ENCODE measurements at places on chromosomes 5 and 9.

DNA sequence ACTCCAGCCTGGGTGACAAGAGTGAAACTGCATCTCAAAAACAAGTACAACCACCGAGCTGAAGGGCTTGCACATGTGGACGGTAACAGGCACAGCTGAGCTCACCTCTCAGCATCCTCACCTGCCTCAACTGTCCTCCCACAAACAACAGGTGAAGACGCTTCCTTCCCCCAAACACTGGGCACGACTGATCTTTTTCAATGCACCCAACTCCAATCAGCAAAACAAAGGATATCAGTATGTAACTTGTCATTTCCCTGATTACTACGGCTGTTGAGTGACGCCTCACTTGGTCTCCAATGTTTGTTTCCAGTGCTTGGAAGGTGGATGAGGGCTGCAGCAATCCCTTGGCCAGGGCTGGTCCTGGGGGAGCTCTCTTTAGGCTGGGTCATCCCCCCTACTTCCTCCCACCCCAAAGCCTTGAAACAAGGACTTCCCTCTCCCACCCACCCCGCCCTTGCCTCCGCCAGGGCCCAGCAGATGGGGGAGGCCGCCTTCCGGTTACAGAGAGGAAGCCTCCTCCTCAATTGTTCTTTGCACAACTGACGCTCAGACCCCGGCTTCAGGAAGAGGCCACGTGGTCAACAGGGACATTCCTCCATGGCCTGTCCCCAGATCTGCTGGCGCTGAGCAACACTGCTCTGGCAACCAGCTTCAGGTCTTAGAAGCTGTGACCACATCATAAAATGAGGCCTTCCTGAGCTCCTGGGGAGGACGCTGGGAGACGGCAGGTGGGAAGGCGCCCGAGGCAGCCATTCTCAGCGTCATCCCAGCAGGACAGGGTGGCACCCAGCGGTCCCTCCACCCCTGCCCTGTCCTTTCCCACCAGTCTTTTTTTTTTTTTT lies 5.9 kb downstream of the FAM78A start:
- no peak for DNase-seq

DNA sequence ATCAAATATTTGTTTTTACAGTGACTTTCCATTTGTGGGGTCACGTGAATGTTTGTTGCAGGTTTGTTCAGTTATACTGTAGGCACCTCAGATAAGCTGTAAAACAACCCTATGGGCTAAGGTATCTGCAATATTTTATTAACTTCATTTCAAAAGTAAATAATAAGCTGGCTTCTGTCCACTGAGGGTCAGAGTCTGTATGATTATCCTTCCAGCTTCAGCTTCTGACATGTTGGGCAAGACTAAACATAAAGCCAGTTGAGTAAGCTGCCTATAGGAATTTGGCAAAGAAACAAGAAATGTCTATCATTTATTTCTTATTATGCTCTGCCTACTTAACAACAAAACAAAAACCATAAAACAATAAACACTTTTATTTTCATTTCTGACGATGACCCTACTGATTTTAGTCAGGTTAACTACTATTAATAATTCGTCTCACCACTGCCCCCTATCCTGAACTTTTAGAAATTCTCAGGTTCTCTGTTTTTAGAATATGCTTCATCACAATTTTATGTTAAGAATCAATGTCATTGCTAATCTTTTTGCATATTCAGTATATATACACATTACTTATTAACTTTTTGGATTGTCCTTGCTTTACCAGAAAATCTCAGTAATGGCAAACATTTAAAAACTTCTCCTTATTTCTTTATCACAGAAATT lies 413.6 kb upstream of the ADAMTSL1 start:
- no peak for DNase-seq

DNA sequence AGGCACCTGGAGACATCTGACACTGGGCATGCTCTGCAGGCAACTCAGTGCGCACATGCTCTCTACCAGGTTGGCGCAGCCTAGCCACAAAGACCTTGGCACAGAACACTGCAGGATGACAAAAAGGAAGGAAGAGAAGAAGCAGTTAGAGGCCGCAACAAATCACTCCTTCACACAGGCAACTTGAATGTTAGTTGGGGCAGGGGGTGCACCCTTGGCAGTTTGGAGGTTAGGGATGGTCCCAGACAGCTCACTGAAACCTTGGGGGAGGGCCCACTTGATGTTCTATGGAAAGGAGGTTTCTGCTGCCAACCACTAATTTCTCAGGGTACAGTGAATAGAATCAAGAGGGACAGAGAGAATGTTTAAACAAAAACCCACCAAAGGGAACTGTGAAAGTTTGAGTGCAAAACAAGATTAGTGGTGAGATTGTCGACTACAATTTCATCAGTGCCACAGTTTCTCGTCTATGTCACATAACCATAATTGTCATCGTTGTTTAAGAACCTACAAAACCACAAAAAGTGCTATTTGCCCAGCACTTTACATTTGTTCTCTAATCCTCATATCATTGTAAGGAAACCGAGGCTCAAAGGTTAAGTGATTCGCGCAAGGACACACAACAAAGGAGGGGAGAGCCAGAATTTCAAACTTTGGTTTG lies 48.7 kb downstream of the FBXW11 start:
- no peak for DNase-seq

DNA sequence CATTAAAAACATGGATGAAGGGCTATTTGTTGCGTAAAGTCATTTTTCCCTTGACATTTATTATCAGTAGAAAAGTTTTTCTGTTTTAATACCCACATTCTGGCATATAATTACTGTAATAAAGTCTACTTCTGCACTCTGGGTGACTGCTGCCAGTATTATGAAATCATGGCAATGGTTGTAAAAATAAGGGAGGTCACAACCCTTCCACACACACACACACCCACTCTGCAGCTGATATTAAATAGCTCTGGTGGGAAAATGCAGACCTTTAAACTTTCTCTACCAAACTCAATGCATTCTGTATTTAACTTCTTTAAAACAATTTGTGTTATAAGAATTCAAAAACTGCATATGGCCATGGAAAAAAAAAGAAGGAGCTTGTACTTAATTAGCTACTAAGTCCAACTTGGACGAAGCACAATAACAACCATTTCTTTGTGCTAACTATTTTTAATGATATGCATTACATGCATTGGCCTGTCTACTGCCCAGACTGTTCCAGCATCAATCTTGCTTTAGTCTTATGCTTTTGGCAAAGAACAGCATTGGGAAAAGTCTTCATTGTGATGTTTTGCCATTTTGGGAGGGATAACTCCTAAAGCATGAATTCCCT lies 137.6 kb upstream of the MAP3K1 start:
- DNase-seq = no peak

GRCh38 chr5:39282561-39282960 lies 63.2 kb upstream of the FYB1 start:
- DNase-seq = no peak

GRCh38 chr5:102865510-102866236 lies 110.6 kb downstream of the PAM start:
- peak; percentile 35 for DNase-seq

DNA sequence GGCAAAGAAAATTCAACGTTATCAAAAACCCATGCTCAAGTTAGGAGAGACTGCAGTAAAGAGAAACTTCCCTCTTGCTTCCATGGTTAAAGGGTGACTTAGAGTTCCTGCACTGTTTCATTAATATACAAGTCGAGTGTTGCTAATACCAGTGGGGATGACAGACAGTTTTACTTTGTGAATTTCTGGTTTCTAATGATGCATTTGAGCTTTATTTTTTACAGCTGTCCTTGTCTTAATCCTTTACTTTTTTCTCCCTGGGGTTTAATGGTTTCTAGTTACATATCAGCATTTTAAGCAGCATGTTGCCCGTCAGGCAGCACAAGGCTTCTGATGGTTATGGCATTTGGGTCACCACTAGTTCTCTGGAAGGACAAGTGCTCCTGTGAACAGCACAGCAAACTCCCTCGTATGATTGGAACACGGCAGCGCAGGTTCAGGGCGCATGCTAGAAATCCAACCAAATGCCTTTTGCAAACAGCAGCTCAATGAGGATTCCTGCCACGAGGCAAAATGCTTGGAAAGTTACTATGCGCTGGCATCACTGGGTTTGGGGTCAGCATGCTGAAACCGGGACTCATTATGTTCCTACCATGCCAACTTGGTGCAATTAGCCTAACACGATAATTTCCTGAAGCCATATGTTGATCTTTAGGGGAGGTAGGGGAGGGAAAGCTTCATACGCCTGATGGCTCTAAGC lies 463.8 kb downstream of the BNC2 start:
- no peak for DNase-seq

DNA sequence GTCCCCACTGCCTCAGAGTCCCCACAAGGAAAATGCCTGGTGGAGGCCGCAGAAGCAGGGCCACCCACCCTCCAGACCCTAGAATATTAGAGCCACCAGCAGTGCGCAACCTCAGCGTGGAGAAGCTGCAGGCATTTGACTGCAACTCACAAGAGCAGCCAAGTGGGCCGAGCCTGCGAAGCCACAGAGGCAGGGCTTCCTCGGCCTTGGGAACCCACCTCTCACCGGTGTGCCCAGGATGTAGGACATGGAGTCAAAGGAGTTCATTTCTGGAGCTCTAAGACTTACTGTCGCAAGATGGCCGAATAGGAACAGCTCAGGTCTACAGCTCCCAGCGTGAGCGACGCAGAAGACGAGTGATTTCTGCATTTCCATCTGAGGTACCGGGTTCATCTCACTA lies 397.9 kb upstream of the PIK3R1 start:
- DNase-seq = no peak

GRCh38 chr5:153365547-153365946 lies 124.9 kb upstream of the GRIA1 start:
- no peak for DNase-seq

DNA sequence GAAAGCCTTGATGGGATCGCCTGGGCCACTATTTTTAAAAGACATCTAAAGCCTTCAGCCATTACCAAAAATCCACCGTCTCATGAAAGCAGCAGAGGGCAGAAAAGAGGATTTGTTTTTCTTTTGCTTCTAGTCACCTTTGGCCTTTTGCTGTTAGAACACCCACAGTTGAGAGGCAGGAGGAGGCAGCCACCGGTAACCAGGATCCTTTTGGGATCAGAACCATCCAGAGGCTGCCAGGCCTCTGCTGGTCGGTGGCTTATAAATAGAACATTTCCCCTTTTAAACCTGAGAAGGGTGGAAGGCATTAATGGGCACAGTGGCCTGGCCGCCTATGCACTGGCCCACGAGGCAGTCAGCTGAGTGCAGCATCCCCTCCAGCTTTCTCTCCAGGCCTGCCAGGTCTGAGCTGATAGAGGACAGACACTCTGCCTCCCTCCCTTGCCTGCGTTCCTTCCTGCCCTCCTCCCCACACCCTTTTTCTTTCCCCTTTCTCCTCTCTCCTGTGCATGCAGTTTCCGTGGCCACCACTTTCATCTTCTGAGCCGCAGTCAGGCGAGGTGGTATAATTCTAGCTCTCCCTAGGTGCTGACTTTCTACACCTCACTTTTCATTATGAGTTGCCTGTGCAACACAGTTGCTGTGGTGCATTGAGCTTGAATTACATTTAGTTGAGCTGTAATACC lies 253.4 kb downstream of the ARHGAP26 start:
- DNase-seq = no peak

DNA sequence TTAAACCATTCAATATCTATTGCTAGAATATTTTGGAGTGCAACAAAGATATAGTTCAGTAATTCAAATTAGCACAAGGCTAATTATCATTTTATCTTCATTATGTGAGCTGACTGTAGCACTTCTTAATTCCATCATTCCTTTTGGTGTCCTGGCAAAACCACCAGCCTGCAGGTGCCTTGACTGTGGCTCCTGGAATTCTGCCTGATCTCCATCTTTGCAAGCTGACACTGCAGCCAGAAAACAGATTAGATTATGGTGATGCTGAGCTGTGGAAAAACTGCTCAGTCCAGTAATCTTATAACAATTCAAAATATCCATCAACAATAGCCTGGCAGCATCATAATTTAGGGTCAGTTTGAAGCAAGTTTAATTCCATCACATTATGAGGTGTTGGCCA lies 919.5 kb downstream of the DTWD2 start:
- DNase-seq = no peak

- no peak for DNase-seq
These were observed 19.2 kb downstream of the FGFR4 start for GRCh38 chr5:177105691-177106476.

DNA sequence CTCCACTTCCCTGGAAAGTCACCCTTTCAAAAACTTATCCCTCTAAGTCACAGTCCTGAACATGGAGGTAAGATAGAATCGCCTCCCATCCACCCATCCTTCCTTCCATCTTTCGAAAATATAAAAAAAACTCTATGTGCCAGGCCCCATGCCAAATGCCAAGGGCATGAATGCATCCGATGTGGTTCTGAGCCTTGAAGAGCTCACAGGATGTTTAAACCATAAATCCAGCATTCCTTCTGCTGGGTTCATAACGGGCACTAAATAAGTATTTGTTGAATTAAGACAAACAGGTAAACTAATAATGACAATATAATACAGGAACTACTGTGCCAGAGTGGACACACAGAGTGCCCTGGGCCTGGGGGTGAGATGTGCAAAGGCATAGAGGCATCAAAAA lies 147.3 kb downstream of the TTLL11 start:
- DNase-seq = peak; percentile 43

DNA sequence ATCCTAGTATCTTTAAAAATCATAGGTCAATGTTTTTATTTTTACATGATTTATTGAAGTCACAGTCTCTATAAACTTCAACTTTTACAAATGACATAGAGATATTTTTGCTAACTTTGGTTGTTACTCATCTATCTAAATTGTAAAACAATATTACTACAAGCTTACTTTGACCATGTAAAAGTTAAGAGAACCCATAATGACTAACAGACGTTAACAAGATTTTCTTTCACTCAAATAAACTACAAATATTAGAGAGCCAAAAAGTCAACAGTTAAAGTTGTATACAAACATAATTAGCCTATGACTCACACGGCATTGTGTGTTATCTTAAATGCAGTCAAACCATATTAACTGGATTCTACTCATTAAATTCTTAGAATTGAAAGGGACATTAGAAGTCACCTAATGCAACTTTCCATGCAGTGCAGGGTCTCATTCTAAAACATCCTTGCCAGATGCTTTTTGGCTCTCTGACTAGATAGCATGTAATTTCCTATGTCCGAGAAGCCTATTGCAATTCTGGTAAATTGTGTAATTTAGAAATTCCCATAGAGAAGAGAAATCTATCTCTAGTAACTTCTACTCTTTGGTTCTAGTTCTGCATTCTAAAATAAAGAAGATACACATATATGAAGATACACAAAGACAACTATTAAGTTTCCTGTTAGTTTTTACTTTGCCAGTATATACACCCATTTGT lies 42.2 kb upstream of the UGT3A2 start:
- no peak for DNase-seq

DNA sequence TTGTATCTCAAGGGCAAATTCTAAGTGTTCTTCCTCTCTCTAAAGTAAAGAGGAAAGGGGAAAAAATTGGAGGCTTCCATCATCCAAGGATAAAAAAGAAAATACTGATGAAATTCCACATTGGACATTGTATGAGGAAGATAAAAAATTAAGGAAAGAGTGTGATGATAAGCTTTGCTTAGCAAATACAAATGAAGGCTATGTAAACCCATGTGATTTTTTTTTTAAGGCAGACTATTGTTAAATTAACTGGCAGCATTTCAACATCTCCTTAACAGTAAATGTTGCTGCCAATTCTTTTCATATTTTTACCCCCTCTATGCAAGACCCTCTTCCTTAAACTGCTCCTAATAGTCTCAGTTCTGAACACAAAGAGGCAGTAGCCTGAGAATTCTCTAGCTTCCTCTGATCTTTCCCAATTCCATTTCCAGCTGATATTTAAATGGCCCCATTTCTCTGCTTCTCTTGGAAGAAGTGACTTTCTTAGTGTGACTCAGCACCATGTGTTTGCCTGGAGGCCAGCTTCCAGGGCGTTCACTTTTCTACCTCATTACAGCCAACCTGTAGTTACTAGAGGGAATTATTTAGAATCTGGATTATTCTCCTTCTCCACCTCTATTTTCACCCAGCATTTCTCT lies 159.7 kb downstream of the TLE1 start:
- peak; percentile 36 for DNase-seq

GRCh38 chr5:97547999-97548738 lies 365.1 kb upstream of the RIOK2 start:
- no peak for DNase-seq

Data from urothelium cell line (cell line).